Activated T-cell treated with anti-CD3 and anti-CD28 coated beads, Interleukin-2, amount 50 U/mL, for 72 hours (primary cell): ENCODE measurements at places on chromosomes 1 and 21. TPM values are rescaled to one million over a fixed set of nuclear protein-coding genes. Genes with fewer than 3 reads are reported as not detected.

- DNase-seq = no peak
Measured at GRCh38 chr1:110464340-110464739, 13.4 kb downstream of the PROK1 start.

GRCh38 chr1:25338188-25338981 is at the start of gene TMEM50A:
Gene TMEM50A (plus strand): TSS chr1:25338334. CDS start chr1:25340487, 2,153 bp downstream.
- peak; percentile 92 for DNase-seq

Gene FMN2
- not detected for total RNA-seq

- no peak for DNase-seq
Measured at GRCh38 chr1:170377896-170378634, 153.9 kb upstream of the GORAB start.

GRCh38 chr21:33157303-33157702 is 72.4 kb upstream of the IFNAR2 start:
- no peak for DNase-seq

DNA sequence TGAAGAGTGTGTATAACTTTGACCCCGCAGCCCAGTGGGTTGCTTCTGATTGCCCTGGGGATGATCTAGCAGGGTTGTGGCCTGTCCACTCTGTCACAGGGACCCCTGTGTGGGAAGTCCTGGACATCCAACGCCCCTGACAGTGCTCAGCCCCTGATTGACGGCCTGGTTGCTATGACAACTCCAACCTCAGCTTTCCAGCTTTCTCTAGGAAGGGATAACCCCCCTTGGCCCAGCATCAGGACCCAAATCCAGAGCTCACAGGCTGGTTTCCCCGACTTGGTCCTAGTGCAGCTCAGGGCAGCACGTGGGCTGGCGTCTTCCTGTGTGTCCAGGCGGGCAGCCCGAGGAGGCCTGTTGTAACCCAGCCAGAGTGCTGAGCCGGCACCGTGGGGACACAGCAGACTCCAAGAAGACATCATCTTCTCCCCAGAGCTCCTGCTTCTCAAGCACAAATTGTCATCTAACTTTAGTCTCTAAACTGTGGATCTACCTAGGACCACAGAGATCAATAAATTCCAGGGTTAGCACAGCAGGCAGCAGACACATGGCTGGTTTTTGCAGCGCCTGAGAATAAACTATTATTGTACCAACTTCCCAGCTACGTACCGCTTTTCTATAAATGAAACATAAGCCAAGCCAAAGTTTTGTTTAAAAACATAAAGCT is 18.9 kb upstream of the PDXK start:
- DNase-seq = no peak

- DNase-seq = no peak
Measured at GRCh38 chr1:161226759-161227158, 899 bp downstream of the TOMM40L start.

Gene CSF3R
- total RNA-seq = 0.30 TPM

Gene IL12RB2
- 128 TPM for total RNA-seq

Gene IER5
- 72.2 TPM for total RNA-seq

- no peak for DNase-seq
Measured at GRCh38 chr21:39900491-39900890, 33.3 kb downstream of the PCP4 start.

DNA sequence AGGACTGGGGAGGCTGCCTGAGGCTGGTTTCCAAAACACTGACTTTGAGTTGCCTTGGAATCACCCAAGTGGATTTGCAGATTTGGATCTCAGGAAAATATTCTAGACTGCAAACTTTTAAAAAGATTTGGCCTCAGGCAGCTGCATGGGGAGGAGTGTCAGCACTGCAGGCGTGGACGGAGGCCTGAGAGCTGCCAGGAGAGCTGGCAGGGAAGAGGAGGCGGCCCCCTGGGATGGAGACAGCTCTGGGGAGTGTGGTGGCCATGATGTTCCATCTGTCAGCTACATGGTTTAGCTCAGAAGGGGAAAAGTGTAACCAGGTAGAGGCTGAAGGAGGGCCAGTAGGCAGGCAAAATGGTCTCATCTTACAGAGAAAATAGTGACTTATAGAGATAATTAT is 72.1 kb downstream of the VPS26C start:
- DNase-seq = no peak
